Stimulated activated CD4-positive, alpha-beta T cell treated with anti-CD3 and anti-CD28 coated beads, Interleukin-1b, Interleukin-23, amount 100 ng/mL, for 1 hour (primary cell): ENCODE measurements at places on chromosomes 1 and 21.

GRCh38 chr21:44590311-44590721 lies 2.0 kb downstream of the KRTAP10-6 start:
- DNase-seq: no peak

GRCh38 chr1:37477946-37478345 lies 3.6 kb downstream of the ZC3H12A start:
- DNase-seq: no peak

DNA sequence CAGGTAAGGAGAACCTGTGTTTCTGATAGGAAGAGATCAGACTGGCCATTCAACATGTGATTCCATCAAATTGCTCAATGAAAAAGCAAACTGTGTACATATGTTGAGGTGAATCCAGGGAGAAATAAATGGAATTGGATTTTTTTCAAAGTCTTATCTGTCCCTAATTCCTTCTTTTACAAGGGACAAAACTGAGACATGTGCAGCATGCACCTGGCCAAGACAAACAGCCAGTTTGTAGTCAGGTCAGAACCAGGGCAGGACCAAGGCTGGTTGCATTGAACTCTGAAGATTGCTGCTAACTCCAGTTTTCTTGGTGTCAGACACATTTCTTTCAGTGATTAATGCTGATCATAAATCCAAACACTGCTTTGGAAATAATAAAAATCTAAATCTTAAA lies 69.6 kb upstream of the CCDC190 start:
- no peak for DNase-seq

DNA sequence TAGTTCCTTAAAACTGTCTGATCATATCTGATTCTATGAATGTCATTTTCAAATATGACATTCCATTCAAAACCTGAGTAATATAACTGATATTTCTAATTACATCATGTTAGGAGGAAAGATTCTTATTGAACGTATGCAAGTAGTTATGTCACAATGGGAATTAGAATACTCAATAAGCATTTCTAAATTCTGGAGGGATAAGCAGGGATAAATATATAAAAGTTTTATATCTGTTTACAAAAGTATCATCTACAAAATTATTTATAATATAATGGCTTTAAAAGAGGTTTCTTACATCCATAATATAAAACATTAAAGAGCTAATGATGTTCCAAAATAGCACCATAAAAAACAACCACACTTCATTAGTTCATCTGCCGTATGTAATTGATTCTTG lies at the start of gene OR14A2:
Gene OR14A2 (minus strand): TSS at position 101 of the 400 bp plus-strand sequence.
- no peak for DNase-seq

DNA sequence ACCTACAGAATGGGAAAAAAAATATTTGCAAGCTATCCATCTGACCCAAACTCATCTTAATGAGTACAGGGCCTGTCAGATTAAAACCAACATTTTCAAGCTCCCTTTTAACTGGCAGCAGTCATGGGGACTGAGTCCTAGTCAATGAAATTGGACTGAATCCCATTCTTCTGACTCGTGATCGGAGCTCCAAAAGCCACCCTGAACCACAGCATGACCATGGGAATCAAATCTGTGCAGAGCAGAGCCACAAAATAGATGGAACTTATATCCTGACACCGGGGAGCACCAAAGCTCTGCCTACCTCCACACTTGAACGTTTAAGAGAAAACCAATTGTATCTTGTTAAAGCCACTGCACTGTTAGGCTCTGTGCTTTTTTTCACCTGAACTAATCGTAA lies 5.0 kb upstream of the RWDD3 start:
- no peak for DNase-seq

DNA sequence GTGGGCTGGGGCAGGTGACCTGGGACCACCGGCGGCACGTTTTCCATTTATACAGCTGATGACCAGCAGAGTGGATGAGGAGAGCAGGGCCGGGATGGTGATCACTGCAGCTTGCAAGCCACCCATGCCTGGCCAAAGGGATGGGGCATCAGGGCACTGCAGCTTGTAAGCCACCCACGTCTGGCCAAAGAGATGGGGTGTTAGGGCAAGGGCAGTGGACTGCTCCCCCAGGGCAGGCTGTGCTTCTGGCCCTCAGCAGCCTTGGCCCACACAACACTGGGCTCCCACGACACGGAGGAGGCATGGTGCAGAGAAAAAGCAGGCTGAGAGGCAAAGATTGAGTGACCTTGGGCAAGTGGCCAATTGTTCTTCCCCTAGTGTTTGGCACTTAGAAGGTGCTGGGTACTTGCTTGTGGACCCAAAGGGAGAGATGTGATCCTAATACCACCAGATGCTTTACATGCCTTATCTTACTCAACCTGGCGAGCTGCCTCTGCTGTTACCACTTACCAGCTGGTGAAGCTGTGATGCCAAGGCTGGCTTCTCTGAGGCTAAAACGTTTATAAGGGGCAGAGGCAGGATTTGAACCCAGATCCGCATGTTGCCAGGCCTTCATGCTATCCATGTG lies 48.3 kb downstream of the TRIM62 start:
- DNase-seq: no peak

GRCh38 chr1:37137601-37138000 lies 103.3 kb upstream of the GRIK3 start:
- DNase-seq: no peak

- no peak for DNase-seq
Observed at GRCh38 chr1:6157132-6157527, 23.0 kb downstream of the CHD5 start.

GRCh38 chr1:181148636-181149035 lies 60.1 kb downstream of the IER5 start:
- DNase-seq: no peak

- no peak for DNase-seq
Observed at GRCh38 chr1:208499601-208500000, 255.4 kb upstream of the PLXNA2 start.

DNA sequence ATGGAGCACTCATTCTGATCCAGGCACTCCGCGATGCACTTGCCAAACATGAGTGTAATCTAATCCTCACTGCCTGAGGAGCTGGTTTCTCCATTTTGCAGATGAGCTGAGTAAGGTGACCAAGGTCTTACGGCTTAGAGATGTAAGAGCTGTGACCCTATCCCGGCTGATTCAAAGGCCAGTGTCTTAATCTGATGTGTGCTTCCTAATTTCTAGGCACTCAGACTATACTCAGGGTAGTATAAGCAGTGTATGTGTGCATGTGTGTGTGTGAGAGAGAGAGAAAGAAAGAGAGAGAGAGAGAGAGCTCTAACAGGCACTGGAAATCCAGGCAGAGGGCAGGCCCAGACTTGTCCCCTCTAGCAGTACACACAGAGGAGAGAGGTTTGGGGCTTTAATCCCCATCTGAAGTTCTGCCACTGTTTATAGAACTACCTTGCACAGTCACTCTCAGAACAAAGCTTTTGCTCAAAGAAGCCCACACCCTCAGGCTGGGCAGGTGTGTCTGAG lies 188.2 kb downstream of the ZBTB18 start:
- DNase-seq: no peak

DNA sequence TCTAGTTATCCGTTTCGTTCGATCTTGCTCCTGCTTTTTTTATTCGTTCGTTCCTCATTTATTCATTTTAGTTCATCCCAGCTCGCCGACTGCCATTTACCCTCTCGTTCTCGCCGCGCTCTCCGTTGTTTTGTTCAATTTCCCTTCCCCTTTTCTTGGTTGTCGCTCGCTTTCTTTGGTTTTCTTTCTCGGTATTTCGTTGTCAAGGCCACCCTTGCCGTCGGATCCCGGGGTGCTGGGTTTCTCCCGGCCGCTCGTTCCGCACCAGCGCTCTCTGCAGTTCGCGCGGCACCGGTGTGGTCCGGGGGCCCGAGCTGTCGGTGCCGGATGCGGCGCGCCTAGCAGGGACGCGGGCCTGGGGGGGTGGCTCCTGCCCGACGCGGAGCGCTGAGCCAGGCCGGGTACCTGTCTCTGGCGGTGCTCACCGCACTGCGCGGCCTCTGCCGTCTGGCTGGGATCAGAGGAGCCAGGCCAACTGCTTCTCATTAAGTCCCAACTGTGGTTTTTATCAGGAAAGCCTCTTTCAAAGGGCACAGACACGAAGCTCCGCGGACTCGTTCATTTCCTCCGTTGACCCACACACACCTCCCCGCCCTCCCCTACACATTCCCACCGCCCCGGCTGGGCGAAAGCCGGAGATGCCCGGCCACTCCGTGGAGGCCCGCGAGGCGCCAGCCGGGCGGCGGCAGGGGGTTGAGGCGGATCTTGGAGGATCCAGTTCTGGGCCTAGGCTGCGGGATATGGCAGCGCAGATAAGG lies 1.6 kb downstream of the ALX3 start:
- DNase-seq: no peak

- DNase-seq: no peak
Observed at GRCh38 chr1:236850077-236850979, 55.2 kb downstream of the MTR start.

GRCh38 chr1:14142397-14143100 lies 442.6 kb downstream of the PRDM2 start:
- no peak for DNase-seq

- no peak for DNase-seq
Observed at GRCh38 chr1:41344708-41345159, 16.5 kb upstream of the FOXO6 start.

- no peak for DNase-seq
Observed at GRCh38 chr1:150017206-150017750, 6.8 kb upstream of the OTUD7B start.

DNA sequence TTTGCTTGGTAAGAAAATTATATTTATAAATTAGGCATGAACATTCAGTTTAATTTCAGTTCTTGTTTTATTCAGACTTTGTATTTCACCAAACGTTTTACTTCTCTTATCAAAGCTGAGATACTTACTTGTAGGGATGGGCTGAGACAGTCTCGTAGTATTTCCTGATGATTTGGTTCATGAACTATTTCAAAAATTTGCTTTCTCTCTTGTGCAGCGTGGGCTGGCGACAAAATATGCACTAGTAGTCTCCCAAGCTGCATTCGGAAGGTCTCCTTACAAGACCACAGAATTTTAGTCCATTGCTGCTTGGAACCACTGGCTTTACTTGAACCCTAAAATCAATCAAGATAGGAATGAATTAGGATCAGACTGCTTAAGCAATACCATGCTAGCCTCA lies 91.7 kb upstream of the GNG4 start:
- no peak for DNase-seq

GRCh38 chr1:204418174-204419063 lies 6.8 kb upstream of the PPP1R15B start:
- no peak for DNase-seq

- DNase-seq: no peak
Observed at GRCh38 chr1:20165522-20165951, 20.4 kb upstream of the UBXN10 start.

- DNase-seq: no peak
Observed at GRCh38 chr21:31872452-31873274, at the start of gene HUNK. HUNK (plus strand) TSS chr21:31873020; CDS start chr21:31873675, 655 bp downstream.

- DNase-seq: no peak
Observed at GRCh38 chr1:902802-903201, 20.9 kb upstream of the SAMD11 start.

DNA sequence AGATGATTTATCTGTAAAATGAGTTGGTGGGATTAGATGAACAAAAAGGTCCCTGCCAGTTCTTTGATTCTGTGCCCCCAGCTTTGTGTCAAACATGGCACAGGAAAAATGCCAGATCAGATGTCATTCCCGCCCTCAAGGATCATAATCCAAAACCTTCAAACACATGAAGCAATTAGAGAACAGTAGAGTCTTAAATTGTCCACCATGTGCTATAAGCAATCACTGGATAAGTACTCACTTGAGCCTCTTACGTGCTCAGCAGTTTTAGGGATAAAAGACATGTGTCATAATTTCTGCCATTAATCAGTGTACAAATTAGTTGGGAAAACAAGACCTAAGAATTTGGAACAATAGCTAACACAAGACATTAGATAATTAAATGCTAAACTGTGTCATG lies 15.4 kb upstream of the KIAA0040 start:
- no peak for DNase-seq

- no peak for DNase-seq
Observed at GRCh38 chr1:200182701-200183100, 155.2 kb downstream of the NR5A2 start.

DNA sequence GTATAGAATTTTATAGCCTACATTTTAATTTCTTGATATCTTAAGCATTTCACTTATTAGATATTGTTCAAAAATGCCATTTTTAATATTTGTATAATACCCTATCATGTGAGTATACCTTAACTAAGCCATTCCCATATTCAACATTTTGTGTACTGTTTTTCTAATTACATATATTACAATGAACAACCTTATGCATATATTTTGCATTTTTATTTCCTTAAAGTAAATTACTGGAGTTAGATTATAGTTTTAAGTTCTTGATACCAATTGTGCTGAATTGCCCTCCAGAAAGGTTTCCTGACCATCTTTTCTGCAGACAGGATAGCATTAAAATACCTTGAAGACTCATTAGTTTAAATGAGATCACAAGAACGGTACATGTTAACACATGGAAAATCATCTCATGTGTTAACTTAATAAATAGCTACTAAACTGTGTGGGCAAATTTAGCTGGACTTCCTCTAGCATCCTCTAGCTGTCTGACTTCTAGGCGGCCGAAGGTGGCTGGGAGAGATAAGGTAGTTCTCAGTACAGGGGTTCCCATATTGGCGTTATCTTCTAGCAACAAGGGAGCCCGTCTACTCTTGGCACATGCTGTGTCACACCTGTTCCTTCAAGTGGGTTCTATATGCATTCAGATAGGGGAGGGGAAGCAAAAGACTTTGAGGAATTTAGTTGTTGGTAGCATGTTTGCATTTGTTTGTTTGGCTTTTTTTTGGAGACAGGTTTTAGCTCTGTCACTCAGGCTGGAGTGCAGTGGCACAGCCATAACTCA lies 8.9 kb downstream of the DCLRE1B start:
- DNase-seq: no peak

GRCh38 chr1:27584453-27584852 lies 19.5 kb downstream of the AHDC1 start:
- DNase-seq: no peak

- DNase-seq: no peak
Observed at GRCh38 chr1:60049188-60049587, 24.4 kb downstream of the C1orf87 start.

DNA sequence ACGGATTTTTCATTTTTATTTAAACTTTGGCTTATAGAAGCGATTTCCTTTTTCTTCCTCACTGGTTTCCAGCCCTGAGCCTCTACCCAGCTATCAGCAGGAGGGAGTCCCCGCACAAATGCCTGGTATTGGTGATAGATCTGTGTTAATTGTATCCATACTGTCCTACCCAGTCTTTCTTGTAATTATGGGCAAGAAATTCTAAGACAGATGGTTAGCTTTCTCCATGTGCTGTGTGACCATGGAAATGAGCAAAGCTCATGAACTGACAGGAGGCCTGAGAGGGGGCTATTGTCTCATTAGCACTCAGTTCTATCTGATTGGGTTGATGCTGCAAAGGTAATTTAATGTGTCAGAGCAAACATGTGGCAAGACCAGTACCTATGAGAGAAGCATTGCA lies 108.1 kb upstream of the IVNS1ABP start:
- DNase-seq: no peak

- no peak for DNase-seq
Observed at GRCh38 chr1:204348242-204348641, 11.5 kb downstream of the PLEKHA6 start.

GRCh38 chr1:98888869-98889268 lies 115.8 kb downstream of the PLPPR5 start:
- DNase-seq: no peak
